Stimulated activated CD8-positive, alpha-beta memory T cell treated with anti-CD3 and anti-CD28 coated beads, Interleukin-7, amount 100 ng/mL, for 4 hours (primary cell): ENCODE measurements at places on chromosomes 11 and 22.
A peak's percentile ranks its signal among the peaks of the same experiment; 100 is the strongest.

DNA sequence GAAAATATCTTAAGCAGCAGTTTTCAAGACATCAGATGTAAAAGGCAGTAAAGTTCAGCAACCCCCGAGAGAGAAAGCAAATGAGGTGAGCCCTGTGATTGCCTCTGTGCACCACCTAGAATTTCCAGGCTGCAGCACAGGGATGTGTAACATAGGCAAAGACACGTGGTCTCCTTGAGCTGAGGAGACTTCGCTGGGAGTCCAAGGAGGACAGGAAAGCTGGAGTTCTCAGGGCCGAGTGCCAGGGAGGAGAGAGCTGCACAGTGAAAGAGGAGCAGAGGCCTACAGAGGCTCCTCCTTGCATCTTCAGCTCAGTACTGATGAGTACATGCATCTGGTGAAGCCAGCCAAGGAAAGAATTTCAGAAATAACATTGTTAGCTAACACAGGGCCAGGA, 17.6 kb upstream of the TOLLIP start:
- DNase-seq = no peak

DNA sequence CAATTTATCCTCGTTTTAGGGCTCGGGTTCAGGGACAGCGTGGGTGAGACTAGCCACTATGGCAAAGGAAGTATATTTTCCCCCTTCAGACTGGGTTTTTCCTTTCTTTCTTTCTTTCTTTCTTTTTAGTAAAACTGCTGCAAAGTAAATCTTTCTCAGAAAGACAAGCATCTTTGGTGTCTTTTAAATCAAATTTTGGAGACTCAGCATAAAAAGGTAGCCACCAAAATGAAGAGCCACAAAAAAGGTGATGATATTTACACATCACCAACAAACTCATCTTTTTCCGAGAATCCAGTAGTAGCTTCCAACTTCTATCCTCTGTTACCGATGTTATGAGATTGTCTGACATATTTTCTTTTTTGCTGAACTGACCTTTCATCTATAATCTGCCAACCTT, 88.6 kb downstream of the MPPED2 start:
- no peak for DNase-seq

DNA sequence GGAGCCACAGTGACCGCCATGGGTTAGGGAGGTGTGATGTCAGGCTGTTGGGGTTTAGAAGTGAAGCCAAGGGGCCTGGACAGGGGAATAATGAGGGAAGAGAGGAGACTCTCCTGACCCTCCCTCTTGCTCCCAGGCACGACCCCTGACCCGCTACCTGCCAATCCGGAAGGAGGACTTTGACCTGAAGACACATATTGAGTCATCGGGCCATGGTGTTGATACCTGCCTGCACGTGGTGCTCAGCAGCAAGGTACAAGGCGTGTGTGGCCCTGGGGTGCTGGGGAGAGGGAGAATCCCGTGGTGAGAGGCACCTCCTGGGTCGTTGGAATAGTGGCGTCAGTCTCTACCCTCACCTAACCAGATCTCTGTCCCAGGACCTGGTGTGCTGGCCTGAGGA, 29.5 kb downstream of the TREH start:
- DNase-seq = no peak

GRCh38 chr11:40037005-40037404, 1422.4 kb downstream of the LRRC4C start:
- DNase-seq = no peak

DNA sequence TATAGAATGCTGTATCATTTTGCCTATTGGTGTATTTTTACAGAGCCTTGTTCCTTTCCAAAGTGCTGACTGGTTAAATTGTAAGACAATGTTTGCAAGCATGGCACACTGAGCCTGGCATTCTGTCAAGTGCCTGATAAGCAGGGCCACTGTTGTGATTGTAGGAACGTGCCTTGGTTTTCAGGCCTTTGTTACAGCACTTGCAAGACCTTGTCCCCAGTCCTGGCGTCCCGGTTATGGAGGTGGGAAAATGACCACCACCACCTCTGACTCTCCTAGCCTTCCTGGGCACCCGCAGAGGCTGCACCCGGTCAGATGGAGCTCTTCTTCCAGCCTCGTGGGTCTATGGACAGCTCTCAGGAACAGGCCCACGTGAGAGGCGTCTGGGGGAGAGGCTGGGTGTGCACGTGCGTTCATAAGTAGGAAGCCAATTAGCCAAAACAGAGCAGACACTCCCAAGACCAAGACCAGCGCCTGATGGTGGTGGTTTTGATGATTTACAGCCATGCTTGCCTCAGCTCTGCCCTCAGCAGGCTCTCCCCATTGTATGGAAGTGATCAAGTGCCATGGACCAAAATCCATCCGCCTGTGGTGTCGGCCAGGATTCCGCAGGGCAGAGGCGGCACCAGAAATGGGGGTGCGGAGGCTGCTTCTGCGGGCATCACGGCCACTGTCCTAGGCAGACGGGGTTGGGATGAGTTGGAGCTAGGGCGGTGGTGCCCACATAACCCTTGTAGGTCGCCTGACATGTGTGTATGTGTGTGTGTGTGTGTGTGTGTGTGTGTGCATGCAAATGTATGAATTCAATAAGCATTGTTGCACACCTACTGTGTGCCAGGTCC, 89.8 kb downstream of the RTL6 start:
- no peak for DNase-seq

DNA sequence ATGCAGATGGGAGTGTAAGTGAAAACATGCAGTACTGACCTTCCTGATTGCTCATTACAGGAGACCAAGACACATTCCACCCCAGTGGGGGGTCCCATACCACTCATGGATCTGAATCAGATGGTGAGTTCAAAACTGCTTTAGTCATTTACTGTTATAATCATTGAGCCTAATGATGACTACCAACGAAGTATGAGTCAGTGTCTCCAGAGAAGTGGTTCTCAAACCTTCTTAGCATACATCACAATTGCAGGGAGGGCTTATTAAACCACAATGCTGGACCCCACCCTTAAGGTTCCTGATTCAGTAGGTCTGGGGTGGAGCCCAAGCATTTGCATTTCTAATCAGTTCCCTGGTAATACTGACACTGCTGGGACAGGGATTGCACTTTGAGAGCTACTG, 75.8 kb downstream of the CD44 start:
- peak; percentile 32 for DNase-seq

DNA sequence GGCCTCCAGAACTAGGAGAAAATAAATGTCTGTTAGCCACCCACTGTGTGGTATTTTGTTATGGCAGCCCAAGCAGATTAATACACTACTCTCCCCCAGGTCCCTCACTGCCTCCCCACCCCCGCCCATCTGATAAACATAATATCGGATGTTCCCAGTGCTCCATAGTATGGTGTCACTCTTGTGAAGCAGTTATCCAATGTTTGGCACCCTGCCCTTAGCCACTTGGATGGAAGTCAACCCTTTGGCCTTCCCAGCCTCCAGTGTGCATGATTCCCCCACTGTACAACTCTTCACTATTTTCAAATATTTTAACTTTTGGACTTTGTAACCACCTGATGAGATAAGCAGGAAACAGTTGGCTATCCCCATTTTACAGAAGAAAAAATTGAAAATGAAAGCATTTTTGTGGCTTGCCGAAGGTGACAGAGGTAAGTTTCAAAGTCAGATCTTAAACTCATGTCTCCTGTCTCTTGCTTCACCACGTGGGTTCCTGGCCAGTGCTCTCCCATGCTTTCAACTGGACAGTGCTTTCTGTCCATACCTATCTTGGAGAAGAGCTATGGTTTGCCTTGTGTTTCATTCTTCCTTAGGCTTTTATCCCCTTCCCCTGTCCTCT, 53.2 kb downstream of the ALX4 start:
- no peak for DNase-seq

DNA sequence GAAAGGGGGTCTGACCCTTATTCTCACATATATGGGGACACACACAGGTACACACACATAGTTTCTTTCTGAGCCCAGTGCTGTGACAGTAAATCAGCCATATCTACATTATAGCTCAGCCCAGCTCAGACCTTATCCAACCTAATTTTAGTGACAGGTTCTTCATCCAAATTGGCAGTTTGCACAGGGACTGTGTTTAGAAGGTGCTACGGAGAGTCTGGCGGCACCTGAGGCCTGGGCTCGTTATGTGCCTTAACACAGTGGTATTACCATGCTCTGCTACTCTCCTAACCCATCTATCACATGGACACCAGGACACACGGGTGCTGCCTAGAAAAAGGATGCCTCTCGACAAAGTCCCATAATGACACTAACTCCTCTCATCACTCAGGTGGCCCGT, 109.3 kb downstream of the GALNT18 start:
- no peak for DNase-seq

DNA sequence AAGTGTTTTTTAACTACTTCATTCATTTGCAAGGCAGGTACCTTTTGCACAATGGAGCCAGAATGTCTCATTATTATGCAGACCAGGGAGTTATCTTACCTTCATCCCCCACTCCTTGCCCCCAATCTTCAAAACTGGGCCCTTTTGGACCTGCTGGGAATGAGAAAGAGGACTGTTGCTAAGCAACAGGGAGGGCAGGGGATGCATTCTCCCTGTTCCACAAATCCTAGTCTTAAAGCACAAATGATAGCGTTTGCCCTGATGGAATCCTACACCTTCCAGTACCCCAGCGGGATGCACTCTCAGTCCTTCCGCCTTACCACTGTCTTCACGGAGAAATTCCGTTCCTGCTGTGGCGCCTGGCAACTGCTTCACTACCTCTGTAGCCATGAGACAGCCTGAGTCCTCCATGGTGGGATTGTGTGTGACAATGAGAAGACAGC, 4.1 kb upstream of the KCNJ1 start:
- no peak for DNase-seq

DNA sequence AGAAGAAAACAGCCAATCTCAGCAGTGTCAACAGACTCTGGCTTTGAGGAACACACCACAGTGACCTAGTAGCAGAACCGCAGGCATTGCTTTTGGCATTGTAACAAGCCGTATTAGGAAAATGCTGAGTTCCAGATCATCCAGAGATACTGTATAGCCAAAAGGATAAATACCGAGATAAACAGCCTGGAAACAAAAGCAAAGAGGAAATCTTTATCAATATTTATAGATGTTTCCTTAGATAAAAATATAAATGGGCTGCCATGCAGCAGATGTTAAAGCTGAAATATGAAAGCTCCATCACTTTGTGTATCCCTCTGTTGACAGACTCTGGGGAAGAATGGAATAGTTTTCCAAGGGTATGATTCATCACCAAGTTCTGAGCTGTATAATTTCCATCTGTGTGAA, 98.9 kb upstream of the TP53AIP1 start:
- no peak for DNase-seq
